Liver (tissue), 10 donors: ENCODE measurements at places on chromosomes 1 and 21. TPM values are rescaled to one million over a fixed set of nuclear protein-coding genes. Genes with fewer than 3 reads are reported as not detected.

The FAM72D gene
- total RNA-seq: 5.6 TPM

The ARHGEF11 gene
- total RNA-seq: 23.7 TPM

The PPP2R5A gene
- total RNA-seq: 29.5 TPM

The KHDC4 gene
- total RNA-seq: 18.2 TPM

The MEGF6 gene
- total RNA-seq: 4.6 TPM

The KCNJ6 gene
- not detected for total RNA-seq

The CYP4B1 gene
- total RNA-seq: not detected

The OLFML3 gene
- total RNA-seq: 13.6 TPM

The INSRR gene
- total RNA-seq: not detected

The MYOG gene
- total RNA-seq: not detected

The AK5 gene
- total RNA-seq: 0.33 TPM

GRCh38 chr1:221240690-221241089 is 361.4 kb downstream of the HLX start:
- H3K27me3 ChIP-seq: no peaks in the 10 kb centered on the region
- no peaks in the 10 kb centered on the region for H3K36me3 ChIP-seq
- H3K4me1 ChIP-seq: no peaks in the 10 kb centered on the region
- DNase-seq: no peak

- H3K4me1 ChIP-seq: no peaks in the 10 kb centered on the region
- DNase-seq: no peak
- H3K27me3 ChIP-seq: no peaks in the 10 kb centered on the region
- H3K4me3 ChIP-seq: no peak overlapping the region
These were observed 806.7 kb upstream of the ADGRL2 start for GRCh38 chr1:80994038-80994437.

GRCh38 chr1:64595871-64596515 is 126.1 kb downstream of the CACHD1 start:
- no peak overlapping the region for H3K27ac ChIP-seq
- no peaks in the 10 kb centered on the region for H3K36me3 ChIP-seq
- DNase-seq: no peak
- no peak overlapping the region for H3K4me3 ChIP-seq

DNA sequence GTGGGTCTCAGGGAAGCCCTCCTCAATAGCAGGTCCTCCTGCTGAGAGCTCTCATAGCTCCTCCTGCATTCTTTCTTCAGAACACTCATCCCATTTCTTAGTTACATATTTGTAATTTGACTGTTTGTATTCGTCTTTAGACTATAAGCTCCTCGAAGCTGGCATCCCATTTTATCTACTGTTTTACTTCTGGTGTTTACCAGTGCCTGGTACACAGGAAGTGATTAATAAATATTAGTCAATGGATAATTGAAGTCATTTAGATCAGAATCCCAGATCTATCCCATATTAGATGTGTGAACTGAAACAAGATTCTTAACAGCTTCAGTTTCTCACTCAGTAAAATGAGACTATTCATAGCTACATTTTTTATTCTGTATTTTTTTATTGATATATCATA is 88.7 kb downstream of the PLPP3 start:
- peaks cover 28% of the 10 kb centered on the region for H3K4me1 ChIP-seq
- no peak for DNase-seq
- H3K27ac ChIP-seq: peak overlapping the region; percentile 49
- H3K27me3 ChIP-seq: no peaks in the 10 kb centered on the region
- peaks cover 18% of the 10 kb centered on the region for H3K36me3 ChIP-seq

DNA sequence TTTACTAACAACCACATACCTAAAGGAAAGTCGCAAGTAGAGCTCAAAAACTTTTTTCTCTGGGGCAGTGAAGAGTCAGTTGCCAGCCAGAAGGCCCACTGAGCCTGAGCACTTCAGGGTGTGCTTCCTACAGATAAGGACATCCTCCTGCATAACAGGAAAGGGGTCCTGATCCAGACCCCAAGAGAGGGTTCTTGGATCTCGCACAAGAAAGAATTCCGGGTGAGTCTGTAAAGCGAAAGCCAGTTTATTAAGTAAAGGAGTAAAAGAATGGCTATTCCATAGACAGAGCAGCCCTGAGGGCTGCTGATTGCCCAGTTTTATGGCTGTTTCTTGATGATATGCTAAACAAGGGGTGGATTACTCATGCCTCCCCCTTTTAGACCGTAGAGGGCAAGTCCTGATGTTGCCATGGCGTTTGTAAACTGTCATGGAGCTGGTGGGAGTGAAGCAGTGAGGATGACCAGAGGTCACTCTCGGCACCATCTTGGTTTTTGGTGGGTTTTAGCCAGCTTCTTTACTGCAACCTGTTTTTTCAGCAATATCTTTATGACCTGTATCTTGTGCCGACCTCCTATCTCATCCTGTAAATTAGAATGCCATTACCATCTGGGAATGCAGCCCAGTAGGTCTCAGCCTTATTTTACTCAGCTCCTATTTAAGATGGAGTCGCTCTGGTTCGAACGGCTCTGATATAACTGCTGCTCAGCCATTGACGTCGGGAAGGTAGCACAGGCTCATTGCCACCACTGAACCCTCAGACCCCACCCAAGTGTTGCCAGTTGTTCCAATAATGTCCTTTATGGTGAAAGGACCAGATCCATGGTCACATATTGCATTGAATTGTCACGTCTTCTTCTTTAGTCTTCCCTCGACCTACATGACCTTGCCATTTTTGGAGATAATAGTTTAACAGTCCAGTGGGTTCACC is 96.6 kb upstream of the ERRFI1 start:
- no peaks in the 10 kb centered on the region for H3K27me3 ChIP-seq
- H3K36me3 ChIP-seq: no peaks in the 10 kb centered on the region
- no peak overlapping the region for H3K4me3 ChIP-seq
- H3K27ac ChIP-seq: no peak overlapping the region
- no peak for DNase-seq
- peaks cover 4% of the 10 kb centered on the region for H3K4me1 ChIP-seq

DNA sequence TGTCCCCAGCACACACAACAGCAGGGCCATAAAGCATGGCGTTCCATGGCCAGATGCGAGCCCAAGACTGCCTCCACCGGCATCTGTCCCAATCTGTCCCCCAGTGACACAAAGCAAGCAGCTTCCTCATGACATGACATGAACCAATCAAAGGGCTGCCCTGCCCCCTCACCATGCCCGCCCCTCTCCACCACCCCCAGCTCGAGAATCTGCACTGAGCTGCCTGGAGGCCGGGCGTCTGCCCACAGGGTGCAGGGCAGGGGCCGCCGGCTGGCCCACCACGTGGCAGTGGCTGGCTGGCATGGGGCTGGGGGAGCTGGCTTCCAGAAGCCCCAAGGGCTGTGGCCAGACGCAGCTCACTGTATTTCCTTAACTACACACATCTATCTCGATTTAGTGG is 27.8 kb downstream of the WNT9A start:
- DNase-seq: no peak
- H3K36me3 ChIP-seq: no peaks in the 10 kb centered on the region
- no peaks in the 10 kb centered on the region for H3K4me1 ChIP-seq
- H3K4me3 ChIP-seq: no peak overlapping the region

DNA sequence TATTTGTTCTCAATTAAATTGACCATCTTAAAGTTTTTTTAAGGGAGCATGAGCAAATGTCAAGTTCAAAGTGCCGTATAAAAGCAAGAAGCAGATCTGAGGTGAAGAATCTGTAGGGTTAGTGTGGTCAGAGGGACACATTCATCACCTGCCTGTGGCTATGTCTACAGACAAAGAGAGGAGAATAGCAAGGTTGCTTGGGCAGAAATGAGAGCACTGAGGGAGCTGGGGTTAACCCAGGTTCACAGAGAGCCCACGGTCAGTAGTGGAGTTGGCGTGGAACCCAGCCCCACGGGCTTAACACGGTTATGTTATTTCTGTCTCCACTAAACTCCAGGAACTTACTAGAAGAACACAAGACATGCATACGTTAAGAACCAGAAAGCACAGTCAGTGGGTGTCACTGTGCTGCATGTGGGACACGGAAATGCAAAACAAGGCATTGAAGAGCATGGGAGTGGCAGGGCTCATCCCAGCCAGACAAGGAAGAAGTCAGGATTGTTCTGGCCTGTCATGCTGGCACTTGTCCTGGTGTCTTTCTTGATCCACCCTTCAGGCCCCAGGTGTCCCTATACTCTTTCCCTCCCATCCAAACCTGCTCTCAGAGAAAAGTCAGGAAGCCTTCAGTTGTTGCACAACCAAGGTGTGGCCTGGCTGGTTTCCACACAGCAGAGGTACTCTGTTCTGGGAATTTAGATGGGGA is 95.5 kb upstream of the IVNS1ABP start:
- H3K36me3 ChIP-seq: no peaks in the 10 kb centered on the region
- H3K27me3 ChIP-seq: no peaks in the 10 kb centered on the region
- no peak overlapping the region for H3K27ac ChIP-seq
- H3K4me3 ChIP-seq: no peak overlapping the region

- no peaks in the 10 kb centered on the region for H3K36me3 ChIP-seq
- peak; percentile 3 for DNase-seq
- H3K27ac ChIP-seq: no peak overlapping the region
These were observed 733.3 kb downstream of the PTPRU start for GRCh38 chr1:29969576-29969975.

GRCh38 chr1:27824411-27824810 is 6.2 kb upstream of the PPP1R8 start:
- no peak overlapping the region for H3K4me3 ChIP-seq
- H3K27ac ChIP-seq: no peak overlapping the region
- H3K27me3 ChIP-seq: no peaks in the 10 kb centered on the region
- DNase-seq: no peak

GRCh38 chr1:181179987-181180365 is 91.5 kb downstream of the IER5 start:
- no peak overlapping the region for H3K4me3 ChIP-seq
- H3K27me3 ChIP-seq: no peaks in the 10 kb centered on the region
- no peaks in the 10 kb centered on the region for H3K36me3 ChIP-seq

- no peaks in the 10 kb centered on the region for H3K4me1 ChIP-seq
- no peaks in the 10 kb centered on the region for H3K27me3 ChIP-seq
- no peak overlapping the region for H3K4me3 ChIP-seq
- H3K36me3 ChIP-seq: no peaks in the 10 kb centered on the region
These were observed 145.7 kb upstream of the TMEM51 start for GRCh38 chr1:15007842-15008241.

DNA sequence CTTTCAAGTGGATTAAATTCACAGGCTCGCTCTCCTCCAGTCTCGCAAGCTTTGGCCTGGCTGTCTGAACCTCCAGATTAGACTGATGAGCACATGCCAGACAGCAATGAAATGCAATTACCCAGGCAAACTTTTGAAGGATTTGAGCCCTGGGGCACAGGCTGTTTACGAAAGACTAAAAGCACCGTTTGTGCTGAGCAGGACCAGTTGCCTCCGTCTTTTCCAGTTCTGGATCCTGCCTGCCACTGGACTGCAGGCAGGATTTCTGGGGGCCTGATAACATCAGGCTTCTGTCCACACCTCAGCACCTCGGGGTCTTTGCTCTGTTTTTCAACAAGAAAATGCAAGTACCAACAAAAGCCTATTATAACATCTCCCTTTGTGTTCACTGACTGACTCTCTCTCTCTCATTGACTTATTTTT is 145.7 kb downstream of the CLIC6 start:
- DNase-seq: no peak
- peaks cover 4% of the 10 kb centered on the region for H3K4me1 ChIP-seq
- H3K36me3 ChIP-seq: no peaks in the 10 kb centered on the region
- no peaks in the 10 kb centered on the region for H3K27me3 ChIP-seq
- H3K27ac ChIP-seq: no peak overlapping the region
- no peak overlapping the region for H3K4me3 ChIP-seq

- no peak overlapping the region for H3K27ac ChIP-seq
- H3K36me3 ChIP-seq: no peaks in the 10 kb centered on the region
- H3K4me1 ChIP-seq: peaks cover 12% of the 10 kb centered on the region
- H3K4me3 ChIP-seq: no peak overlapping the region
These were observed 17.8 kb downstream of the C1orf21 start for GRCh38 chr1:184404727-184405027.

GRCh38 chr1:91651661-91652071 is 151.0 kb downstream of the CDC7 start:
- no peak for DNase-seq
- H3K27me3 ChIP-seq: no peaks in the 10 kb centered on the region
- no peaks in the 10 kb centered on the region for H3K36me3 ChIP-seq

DNA sequence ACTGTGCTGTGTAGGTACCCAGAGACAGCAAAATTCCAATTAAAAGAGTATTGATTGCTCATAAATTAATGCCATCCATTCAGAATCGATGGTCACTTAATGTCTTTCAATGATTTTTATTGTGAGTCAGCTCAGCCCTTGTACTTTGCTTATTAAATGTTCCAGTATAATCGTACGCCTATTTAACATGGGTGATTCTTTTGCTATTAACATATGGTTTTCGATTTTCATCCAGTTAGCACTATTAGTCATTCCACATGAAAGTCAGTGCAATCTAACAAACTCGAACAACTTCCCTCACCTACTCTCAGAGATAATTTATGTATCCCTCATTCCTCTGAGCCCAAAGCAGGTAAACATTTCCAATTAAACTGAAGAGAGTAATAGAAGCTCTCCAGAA is 109.6 kb upstream of the APP start:
- no peaks in the 10 kb centered on the region for H3K36me3 ChIP-seq
- no peaks in the 10 kb centered on the region for H3K4me1 ChIP-seq
- H3K27me3 ChIP-seq: peaks cover 8% of the 10 kb centered on the region
- DNase-seq: no peak

DNA sequence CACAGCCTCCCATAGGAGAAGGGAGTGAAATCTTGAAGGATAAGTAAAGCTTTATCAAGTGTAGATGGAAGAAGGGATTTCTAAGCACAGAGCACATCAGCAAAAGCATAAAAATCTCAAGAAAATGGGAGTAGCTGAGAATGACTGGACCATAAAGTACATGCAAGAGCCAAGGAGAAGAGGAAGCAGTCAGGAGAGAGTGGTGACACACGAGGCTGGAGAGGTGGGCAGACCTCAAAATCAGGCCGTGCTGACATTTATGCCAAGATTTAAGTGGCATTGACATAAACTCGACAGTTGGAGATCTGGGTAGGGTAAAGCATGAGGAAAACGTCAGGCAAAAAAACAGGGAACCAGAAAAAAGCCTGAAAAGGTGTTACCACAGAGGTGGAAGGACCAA is 62.3 kb downstream of the GFI1 start:
- H3K4me3 ChIP-seq: no peak overlapping the region
- no peak for DNase-seq
- no peaks in the 10 kb centered on the region for H3K36me3 ChIP-seq
- no peak overlapping the region for H3K27ac ChIP-seq
- no peaks in the 10 kb centered on the region for H3K27me3 ChIP-seq

DNA sequence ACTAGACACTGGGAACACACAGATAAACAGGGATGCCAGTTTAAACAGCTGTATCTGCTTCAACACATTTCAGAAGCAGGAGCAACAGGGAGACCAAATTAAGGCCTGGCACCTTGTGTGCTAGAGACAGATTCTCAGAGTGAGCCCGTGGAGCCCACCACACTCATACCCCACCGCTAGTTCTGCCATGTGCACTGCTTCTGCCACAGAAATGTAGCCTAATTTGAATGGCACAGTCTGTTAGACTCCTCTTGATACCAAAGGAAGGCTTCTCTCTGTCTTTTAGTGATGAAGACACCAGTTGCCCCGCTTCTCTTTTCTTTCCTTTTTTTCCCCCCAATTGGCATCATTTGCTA is 29.3 kb upstream of the ACP6 start:
- no peak for DNase-seq
- H3K27ac ChIP-seq: no peak overlapping the region
- H3K4me3 ChIP-seq: no peak overlapping the region
- H3K27me3 ChIP-seq: no peaks in the 10 kb centered on the region

DNA sequence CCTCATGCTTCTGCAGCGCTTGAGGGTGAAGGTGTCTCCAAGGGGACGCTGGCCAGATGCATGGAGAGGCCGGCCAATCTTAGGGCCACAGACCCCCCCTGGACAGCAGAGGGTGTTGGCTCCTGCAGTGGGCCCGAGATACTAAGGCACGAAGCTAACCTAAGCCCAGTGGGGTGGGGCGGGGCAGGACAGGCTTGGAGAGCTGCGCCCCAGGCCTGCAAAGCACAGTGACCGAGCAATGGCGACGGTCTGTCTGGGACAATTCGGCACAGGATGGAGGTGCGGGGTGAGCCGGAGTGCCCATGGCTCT is 1.3 kb downstream of the FNDC10 start:
- H3K36me3 ChIP-seq: no peaks in the 10 kb centered on the region
- H3K27me3 ChIP-seq: no peaks in the 10 kb centered on the region
- no peak overlapping the region for H3K4me3 ChIP-seq
